Breast epithelium (tissue), 4 donors: ENCODE measurements at places on chromosomes 2 and 18.

DNA sequence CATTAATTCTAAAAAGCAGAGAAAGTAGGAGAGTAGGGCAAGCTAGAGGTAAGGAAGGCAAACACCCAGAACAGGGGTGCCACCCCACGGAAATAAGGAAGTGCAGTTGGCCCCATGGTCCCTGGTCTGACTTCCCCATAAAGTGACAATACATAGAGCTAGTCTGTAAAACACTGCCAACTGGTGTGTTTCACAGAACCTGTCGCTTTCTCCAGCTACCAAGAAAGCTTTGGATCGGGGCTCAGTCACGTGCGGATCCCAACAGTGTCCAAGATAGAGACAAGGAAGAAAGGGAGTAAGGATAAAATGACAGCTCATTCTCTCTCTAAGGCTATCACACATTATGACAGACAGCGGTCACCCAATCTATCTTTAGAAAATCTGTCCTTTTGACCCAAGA is 36.4 kb downstream of the TBC1D8 start:
- no peak for DNase-seq

GRCh38 chr18:36977121-36977520 is 148.2 kb downstream of the KIAA1328 start:
- DNase-seq: no peak

GRCh38 chr18:62404881-62405280 is 79.8 kb downstream of the TNFRSF11A start:
- no peak for DNase-seq

DNA sequence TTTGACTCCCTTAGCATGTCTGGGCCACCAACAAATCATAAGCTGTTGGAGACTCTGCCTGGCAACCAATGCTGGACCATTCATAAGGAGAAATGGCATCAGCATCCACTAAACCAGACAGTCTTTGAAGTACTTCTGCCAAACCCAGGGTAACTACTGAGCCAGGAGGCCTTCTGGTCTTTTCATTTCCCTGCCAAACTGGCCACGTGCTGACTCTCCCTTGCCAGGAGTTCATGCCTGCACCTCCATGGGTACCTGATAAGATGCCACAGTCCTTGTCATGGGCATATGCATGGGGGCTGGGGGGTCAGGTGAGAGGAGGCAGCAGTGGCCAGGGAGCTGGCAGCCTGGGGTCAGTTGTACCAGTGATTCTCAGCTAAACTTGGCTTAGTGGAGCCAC is 34.2 kb upstream of the DAPL1 start:
- peak; percentile 50 for DNase-seq

GRCh38 chr2:186199029-186199428 is 287.0 kb upstream of the ZC3H15 start:
- DNase-seq: no peak

- DNase-seq: no peak
Observed at GRCh38 chr2:168705534-168706470, 96.6 kb upstream of the NOSTRIN start.

GRCh38 chr18:55473560-55473959 is 114.4 kb downstream of the TCF4 start:
- no peak for DNase-seq

DNA sequence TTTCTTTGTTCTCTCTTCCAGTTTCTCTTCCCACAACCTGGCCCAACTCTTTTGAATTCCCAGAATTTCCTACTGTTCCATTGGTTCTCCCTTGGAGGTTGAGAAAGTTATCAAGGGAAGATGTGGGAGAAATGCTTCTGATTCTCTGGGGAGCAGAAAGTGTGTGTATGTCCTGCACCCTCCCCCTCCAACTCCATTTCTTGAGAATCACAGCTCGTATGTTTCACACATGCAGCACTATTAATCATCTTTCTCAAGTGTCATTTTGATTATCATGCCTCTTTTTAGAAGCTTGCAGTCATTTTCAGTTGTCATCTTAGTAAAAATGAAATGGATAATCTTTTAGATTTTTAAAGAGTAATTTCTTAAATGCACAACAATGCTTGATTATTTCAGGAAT is 296.8 kb upstream of the SLC39A10 start:
- DNase-seq: no peak
